Stimulated activated CD4-positive, alpha-beta T cell treated with anti-CD3 and anti-CD28 coated beads, Interleukin-2, amount 100 ng/mL, for 4 hours (primary cell): ENCODE measurements at places on chromosomes 1 and 21.

DNA sequence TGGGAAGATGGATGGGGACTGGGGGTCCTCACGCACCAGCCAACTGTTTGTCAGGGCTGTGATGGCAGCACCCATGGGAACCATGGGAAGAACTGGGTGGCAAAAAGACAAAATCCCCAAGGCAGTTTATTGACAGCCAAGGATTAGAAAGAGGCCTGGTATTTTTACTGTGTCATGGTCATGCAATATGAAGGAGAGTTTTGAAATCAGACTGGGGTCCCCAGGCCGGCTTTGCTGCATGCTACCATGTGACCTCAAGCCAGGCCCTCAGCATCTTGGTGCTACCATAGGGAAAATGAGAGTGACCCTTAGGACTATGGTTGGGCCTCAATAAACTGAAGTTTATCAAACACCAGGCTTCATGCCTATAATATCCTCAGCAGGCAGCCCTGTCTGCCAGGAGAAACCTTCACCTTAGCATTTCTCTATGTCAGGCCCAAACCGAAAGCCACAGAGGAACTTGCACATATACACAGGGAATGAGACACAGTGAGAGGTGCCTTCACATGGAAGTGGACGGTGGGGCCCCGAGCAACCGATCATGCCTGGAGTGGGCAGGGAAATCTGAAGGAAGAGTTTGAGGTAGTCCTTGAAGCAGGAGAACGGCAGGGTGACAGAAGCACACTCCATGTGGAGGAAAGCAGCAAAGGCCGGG is 203.2 kb downstream of the HIVEP3 start:
- no peak for DNase-seq

DNA sequence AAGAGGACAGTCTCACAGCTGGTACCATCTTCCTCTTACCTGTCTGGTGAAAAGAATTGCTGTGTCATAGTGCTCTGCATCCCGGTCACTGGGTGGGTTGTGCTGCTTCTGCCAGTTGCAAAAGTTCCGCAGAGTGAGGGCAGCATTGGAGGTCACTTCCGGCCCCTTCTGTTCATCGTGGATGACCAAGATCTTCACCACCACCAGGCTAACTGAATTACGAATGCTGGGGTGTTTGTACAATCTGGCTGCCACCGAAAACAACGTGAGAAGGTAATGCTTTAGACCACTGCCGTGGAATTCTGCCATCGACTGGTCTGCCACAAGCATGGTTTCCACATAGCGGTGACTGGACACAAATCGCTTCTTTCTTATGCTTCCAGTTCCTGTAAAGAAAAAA is 2.9 kb downstream of the ADAMTS1 start:
- DNase-seq: no peak

DNA sequence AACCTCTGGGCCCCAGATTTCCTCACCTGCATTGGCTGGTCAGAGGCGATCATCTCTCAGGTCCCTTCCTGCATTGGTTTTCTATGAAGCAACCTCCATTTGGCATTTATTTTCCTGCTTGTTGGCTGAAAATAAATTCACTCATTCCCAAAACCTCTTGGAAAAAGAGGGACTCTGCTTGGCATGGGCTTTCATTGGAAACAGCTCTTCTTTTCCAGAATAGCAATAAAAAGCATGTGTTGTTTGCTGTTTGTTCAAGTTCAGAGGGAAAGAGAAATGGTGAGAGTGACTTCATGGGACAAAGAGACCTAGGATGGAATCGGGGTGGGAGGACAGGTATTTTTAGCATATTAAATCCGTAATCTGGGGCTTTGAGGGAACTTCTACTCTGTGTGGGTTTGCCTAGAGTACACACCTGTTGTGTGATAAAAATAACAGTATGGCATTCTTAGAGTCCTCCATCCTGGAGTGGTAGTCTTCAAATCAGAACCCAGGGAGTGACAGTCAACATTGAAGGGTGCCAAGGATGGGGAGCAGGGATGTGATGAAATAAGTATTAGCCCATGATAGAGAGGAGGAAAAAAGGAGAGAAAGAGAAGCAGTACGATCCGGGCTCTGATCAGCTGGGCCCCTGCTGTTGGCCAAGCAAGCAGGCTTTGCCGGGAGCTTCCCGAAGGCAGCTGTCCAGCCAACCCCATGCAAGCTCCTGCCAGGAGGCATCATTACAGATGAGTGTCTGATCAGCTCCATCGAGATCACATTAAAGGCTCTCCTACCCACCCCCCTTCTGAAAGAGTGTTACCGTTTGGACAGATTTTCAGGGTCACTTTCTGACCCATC is 131.9 kb upstream of the NFIA start:
- no peak for DNase-seq

- DNase-seq: no peak
Measured at GRCh38 chr1:35870651-35871309, 12.2 kb upstream of the AGO1 start.

DNA sequence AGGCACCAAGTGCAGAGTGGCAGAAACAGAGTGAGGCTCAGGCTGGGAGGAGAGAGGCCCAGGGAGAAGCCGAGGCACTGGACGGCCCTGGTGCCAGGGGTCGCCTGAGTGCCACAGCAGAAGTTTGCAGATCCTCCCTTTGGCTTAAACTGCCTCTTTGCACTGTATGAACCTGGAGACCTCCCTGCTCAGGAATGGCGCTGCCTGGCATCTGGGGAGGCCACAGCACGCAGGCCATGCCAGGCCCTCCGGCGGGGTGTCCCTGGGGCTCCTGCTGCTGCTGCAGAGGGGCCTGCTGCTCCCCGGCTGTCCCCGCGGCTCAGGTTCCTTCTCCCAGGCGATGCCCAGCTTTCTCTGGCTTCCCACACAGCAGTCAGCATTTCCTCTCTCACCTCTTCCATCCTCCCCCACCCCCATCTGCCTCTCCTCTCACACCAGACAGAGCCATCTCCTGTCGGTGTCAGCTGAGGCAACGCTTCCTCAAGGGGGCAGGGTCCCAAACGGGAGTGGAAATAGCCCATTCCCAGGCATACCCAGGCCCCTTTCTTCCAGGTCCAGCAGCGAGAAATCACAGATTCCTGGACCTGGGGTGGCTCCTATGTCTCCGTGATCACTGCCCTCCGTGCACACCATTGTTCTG is 35.2 kb downstream of the SYT6 start:
- DNase-seq: no peak

DNA sequence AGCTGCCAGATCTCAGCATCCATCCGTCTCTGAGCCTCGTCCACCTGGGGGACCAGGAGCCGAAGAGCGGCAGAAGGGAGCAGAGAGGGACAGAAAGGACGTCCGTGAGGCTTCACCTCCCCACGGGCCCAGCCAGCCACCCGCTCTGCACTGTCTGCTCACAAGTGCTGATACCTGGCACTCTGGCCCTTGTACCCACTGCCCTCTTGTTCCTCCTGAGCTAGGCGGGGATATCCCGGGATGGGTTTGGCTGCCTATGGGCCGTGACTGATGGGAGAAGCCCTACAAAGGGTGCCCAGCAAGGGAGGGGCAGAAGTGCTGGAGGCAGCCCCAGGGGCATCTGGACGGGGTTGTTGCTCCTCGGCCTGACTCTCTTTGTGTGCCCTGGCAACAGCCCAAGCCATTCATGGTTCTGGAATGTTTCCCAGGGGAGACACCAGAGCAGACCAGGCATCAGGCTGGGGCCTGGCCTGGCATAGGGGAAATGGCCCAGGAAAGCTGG is 57.6 kb downstream of the LDLRAD2 start:
- no peak for DNase-seq

GRCh38 chr21:29372063-29372802 is 73.5 kb downstream of the BACH1 start:
- peak; percentile 41 for DNase-seq
